GM13977 (cell line): ENCODE measurements at places on chromosomes 2 and 18.

DNA sequence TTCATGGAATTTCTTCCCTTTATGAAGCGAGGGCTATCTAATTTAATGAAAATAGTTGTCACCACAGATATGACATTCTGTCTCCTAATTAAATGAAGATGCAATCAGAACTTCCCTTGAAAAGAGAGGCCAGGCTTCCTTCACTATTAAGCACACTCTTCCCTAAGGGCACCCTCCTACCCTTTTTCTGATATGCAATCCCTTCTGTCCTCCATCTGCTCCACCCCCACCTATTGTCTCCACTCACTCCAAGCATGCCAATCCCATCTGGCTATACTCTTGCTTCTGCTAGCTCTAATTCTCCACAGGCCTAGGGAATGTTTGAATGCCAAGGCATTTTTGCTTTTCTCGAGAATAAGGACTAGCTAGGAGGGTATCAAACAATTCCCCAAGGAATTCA, 818.4 kb upstream of the FSHR start:
- no peak for DNase-seq

DNA sequence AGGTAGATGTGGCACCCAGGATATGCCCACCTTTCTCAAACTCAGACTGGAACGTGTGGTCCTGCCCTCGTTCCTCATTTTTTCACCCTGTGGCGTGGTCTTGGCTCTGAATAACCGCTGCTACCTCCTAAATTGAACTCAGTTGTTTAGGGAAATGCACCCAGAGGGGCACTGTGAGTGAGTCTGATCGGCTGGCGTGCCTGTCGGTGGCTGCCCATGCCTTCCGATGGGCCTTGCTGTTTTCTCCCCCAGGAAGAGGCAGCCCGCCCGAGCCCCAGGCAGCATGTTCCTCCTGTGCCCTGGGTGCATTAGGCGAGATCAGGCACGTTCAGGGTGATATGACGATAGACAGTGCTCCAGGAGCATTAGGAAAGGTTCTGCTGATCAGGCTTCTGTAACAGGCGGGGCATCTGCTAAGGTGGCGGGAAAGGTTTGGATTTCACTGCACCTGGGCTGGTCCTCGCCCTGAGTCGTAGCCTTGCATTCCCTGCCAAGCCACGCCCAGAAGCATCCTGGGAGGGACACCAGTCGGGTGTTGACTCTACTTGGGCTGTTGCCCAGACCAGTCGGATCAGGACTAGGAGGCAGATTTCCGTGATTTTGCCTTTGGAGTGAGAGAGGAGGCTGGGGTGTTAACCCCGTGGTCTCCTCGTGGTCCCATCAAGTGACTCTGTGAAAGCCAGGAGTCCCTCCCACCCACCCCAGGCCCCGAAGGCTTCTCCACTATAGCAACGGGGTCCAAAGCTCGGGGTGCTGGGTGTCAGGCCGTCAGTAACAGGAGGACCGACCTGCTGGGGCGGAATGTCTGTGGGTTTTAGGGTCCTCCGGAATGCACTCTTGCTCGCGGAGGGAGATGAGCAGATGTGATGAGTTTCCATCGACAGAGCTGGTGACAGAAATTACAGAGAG, 75.1 kb downstream of the SH3BP4 start:
- no peak for DNase-seq

DNA sequence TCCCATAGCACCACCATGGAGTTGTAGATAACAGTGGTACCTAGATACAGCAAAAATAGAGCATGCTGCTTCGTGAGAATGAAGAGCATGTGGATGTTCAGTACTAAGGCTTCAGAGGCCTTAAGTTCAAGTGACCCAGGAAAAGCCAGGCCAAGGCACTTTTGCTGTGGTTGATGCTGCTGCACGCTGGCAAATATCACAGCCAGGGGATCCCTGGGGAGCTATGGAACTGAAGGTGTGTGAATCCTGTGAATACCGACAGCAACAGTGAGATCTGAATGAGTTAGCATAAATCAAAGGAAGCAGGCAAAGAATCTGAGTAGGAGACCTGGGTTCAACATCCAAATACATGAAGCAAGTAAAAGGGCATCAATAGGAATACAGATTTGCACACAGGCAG, 158.6 kb upstream of the THUMPD2 start:
- DNase-seq: no peak

- DNase-seq: no peak
These were observed 4.0 kb downstream of the HES6 start for GRCh38 chr2:238235856-238236255.

- DNase-seq: no peak
These were observed 208.0 kb downstream of the TPGS2 start for GRCh38 chr18:36620788-36621187.

DNA sequence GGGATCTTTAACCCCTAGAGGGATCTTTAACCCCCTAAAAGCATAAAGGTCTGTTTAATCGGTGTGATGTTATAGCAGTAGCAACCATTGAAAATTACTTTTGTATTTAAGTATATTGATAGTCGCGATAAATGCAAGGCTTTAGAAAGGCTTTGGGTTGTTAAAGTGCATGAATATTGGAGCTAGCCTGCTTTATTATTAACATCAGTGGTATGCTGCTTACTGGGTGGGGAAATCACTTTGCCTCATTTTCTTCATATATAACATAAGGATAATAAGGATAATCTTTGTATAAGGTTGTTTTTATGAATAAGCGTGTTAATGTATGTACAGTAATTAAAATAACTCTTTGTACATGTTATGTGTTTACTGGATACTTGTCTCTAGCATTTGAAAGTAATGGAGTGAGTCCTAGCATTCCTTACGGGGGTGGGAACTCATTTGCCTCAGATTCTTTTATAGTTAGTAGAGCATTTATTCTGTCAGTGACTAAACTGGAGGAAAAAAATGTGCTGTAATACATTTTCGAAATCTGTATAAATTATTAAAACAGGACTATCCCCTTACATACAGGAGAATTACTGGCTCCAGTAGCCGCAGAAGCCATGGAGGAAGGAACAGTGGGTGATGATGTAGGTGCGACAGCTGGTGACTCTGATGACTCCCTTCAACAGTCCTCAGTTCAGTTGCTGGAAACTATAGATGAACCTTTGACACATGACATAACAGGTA, 122.2 kb downstream of the BIRC6 start:
- DNase-seq: no peak

- DNase-seq: no peak
These were observed 25.5 kb upstream of the DYNC2LI1 start for GRCh38 chr2:43748333-43748732.

- DNase-seq: no peak
These were observed 215.7 kb downstream of the WDPCP start for GRCh38 chr2:63372549-63372948.

DNA sequence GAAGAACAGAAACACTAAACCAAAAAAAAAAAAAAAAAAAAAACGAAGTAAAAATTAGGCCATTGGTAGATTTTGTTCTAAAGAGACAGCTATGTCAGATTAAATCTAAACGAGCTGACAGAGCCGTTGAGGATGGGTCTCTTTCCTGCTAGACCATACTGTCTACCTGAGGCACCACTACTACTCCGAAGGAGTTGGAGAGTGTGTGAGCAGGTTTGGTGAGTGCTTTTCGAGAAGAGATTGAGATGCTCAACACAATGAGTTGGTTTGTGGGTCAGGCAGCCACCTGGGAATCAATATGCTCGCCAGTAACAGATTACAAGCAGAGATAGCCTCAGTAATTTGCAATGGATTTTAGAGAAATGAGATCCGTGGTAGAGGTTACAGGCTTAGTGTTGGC, 281.5 kb upstream of the EPAS1 start:
- no peak for DNase-seq

GRCh38 chr2:180540761-180541160, 439.6 kb upstream of the UBE2E3 start:
- no peak for DNase-seq

DNA sequence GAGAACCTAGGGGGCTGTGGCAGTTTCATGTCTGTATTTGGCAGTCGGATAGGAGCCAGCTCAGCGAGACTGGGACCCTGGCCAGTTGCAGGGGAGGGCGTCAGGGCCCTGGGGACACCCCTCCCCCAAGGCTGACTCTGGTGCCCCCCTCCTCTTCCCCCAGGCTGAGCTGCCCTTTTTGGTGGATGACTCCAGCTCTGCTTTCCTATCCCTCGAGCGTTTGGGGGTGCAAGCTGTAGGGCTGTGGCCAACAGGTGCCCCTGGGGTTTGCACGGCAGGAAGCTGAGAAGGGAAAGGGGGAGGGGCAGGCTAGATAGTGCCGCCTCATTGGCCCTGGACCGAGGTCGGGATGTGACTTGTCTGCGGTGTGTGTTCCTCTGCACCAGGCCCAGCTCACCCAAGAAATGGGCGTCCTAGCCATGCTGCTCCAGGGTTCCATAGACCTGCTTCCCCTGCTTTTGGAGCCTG, 26.4 kb downstream of the SPEG start:
- DNase-seq: no peak

GRCh38 chr18:79641722-79642497, 37.7 kb upstream of the CTDP1 start:
- no peak for DNase-seq

- no peak for DNase-seq
These were observed 515.3 kb upstream of the DCC start for GRCh38 chr18:51824746-51825145.

GRCh38 chr2:206647985-206648384, 5.7 kb downstream of the FAM237A start:
- DNase-seq: no peak

DNA sequence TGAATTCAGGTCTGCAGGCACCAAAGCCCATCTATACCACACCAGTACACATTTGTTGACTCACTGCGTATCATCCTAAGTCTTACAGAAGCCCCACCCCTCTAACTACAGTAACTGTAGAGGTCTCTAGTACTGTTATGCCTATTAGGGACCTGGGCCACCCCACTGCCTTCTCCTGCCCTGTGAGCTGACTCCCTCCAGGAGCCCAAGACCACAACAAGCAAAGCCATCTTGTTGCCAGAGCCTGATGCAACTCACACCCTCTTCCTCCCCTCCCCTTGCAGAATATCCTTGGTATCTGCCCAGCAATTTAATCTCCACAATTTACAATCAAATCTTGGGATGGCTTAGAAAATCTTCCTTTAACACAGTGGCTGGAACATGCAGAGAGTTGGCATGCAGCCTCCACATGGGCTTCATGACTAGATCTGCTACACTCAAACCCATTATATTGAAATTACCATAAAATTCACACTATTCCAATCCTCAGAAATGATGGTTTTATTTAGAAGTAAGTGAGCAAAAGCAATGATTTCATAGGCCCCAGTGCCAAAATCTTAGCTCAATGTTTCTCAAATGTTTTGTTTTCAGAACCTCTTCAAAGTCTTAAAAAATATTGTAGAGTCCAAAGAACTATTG, 17.7 kb upstream of the CYP1B1 start:
- DNase-seq: no peak

GRCh38 chr2:201597397-201597796, 45.9 kb downstream of the TMEM237 start:
- no peak for DNase-seq

DNA sequence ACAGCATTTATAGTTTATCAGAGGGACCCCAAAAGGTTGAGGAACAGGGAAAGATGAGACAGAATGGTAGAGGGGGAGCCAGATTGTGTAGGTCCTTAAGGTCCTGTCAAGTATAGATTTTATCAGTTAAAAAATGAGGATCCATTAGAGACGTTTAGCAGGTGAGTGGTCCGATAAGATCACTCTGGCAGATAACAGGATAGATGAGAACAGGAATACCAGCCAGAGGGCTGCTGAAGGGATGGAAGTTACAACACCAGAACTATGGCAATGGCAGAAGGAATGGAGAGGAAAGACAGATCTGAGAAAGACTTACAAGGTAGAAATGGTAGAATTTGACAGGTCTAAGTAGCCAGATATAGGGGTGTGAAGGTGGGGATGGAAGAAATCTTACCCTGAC, 141.7 kb downstream of the CDH20 start:
- no peak for DNase-seq

GRCh38 chr2:29528891-29529520, 392.4 kb downstream of the ALK start:
- DNase-seq: no peak

GRCh38 chr18:14767474-14767873, 19.5 kb downstream of the ANKRD30B start:
- no peak for DNase-seq

DNA sequence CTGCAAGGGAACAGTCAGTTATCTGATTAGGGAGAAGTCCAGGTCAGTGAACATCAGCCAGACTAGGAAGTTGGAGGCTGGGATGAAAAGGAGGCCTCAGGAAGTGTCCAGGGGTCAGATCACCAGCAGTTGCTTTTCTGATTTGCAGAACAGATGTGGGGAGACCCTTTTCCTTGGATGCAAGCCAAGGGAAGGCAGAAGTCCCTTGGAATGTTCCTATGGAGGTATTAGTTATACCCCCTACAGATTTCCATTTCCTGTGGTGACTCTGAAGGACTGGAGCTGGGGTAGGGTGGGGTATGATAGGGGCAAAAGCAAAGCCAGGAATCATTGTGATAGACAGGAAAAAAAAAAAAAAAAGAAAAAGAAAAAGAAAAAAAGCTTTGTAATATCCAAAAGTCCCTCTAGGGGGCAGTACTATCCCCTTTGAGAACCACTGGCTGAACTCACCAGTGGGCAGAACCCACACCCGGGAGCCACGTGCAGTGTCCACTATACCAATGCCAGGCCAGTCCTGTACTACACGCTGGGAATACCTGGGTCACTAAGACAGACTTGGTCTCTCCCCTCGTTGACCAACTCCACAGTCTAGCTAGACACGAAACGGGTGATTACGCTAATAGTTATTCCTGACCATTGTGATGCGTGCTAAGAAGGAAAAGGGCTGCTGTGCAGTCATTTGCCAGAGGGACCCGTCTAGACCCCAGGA, 7.4 kb downstream of the DYSF start:
- no peak for DNase-seq

DNA sequence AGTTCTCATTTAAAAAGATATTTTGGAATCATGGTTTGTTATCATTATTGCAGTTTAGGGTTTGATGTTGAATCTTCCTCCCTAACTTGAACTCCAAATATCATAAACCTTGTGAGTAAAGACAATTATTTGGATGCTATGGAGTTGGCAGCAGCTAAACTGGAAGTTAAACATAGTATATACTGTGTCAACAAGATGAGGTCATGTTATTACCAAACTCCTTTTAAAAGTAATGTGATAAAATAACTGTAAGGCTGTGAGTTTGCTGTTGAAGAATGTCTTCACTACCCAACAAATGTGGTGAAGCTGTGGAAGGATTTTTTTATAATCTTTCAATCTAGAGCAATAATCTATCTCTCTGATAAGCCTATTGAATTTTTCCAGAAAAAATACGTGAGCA, 16.0 kb downstream of the DNAH6 start:
- no peak for DNase-seq

DNA sequence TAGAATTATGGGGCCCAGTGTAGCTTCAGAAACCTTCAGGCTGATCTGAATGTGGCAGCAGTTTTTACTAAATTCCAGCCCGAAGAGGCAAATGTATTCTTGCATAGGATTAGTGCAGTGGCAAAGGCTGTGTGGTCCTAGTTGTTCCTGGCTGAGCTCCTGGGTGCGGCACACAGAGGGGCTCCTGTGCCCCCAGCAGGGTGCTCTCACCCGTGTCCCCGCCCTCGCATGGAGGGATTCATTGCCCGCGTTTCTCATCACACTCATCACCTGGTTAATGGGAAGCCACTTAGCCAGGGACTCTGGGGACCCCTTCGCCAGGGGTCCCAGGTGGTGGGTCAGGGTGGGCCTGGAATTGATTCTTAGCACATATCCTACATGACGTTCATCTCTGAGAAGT, 3.9 kb downstream of the KCNG2 start:
- DNase-seq: no peak
